ENCODE measurements at places on chromosomes 16 and 17.

GRCh38 chr17:41871789-41872188 is 6.6 kb upstream of the KLHL11 start:
- no peaks in the 10 kb centered on the region for H3K36me3 ChIP-seq
- no peak for DNase-seq
- H3K4me1 ChIP-seq: no peaks in the 10 kb centered on the region
- H3K4me3 ChIP-seq: no peak overlapping the region
- no peaks in the 10 kb centered on the region for H3K27me3 ChIP-seq

DNA sequence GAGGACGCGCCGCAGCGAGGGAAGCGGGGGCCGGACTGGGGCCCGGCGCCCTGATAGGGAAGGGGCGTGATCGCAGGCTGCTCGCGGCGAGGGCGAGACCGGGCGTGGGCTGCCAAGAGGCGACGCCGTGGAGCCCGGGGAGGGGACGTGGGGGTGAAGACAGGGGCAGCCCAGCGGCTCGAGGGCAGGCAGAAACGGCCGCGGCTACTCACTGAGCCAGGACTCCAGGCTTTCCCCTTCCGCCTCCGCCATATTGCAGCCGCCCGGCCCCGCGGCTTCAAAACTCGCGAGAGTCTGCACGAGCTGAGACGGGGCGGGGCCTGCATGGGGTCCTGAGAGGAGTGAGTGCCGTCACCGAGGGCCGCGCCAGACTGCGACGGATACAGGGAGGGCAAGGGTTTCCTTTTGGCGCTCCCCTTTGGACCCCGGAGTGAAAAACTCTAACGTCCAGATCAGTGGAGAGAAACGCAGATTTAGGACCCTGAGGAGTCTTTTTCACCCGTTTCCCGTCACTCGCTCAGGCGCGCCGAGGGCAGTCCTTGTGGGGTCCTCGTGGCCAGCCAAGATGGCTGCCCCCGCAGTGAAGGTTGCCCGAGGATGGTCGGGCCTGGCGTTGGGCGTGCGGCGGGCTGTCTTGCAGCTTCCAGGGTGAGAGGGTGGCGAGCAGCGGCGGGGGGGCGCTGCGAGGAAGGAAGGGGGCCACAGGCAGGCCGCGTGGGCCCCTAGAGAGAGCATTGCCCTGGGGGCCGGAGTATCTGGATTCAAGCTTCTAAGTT is at the start of the genes GGA3 and MRPS7:
GGA3 (minus strand) TSS at position 271 of the 776 bp plus-strand sequence; CDS start at position 252, 19 bp downstream.
MRPS7 (plus strand) TSS at position 544 of the 776 bp plus-strand sequence; CDS start at position 566, 22 bp downstream.
- DNase-seq: peak; percentile 96
- peaks cover 34% of the 10 kb centered on the region for H3K36me3 ChIP-seq
- peak within 1 kb of the TSS; percentile 68 for H3K4me3 ChIP-seq

DNA sequence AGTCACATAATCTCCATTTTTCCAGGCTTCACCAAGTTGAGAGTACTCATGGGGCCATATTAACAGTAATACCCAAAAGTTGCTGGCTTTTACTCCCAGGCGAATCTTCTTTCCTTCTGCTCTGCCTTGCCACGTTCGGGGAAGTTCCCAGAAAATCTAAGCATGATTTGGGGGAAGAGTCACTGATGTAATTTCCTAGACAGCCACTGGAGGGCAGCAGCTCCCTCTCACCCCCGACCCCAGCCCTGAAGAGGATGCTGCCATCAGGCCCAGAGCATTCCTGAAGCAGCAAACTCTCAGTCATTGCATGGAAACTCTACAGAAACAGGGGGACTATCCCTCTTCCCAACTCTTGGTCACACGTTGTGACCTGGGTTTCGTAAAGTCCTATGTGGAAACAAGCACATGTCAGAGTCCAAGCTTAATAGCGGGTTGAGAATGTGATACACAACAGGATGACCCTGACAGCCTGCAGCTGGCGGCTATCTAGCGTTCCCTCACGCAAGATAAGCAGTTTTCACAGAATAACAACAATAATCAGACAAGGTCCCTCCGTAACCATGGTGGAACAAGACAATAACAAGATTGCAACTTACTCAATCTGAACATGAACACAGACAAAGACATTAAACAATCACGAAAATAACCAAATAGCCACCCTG is 43.8 kb upstream of the DHX40 start:
- no peaks in the 10 kb centered on the region for H3K4me1 ChIP-seq
- no peak overlapping the region for H3K4me3 ChIP-seq
- peak; percentile 83 for DNase-seq
- H3K36me3 ChIP-seq: no peaks in the 10 kb centered on the region

DNA sequence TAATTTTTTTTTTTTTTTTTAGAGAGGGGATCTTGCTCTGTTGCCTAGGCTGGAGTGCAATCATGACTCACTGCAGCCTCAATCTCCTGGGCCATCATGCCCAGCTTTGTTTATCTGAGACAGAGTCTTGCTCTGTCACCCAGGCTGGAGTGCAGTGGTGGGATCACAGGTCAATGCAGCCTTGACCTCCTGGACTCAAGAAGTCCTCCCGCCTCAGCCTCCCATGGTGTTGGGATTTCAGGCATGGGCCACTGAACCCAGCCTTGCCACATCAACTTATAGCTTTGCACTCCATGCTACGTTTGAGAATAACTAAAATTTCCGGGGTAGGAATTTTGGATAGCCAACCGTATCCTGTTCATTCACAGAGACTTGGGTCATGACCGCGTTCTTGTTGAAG is 30.6 kb downstream of the RNF213 start:
- peaks cover 85% of the 10 kb centered on the region for H3K36me3 ChIP-seq
- H3K4me1 ChIP-seq: no peaks in the 10 kb centered on the region
- no peak overlapping the region for H3K27ac ChIP-seq
- no peaks in the 10 kb centered on the region for H3K27me3 ChIP-seq

Data from adrenal gland (tissue), 19 donors.